ENCODE measurements at places on chromosomes 12 and 14. TPM values are rescaled to one million over a fixed set of nuclear protein-coding genes. Genes with fewer than 3 reads are reported as not detected.

Gene CCND2
- 23.0 TPM for total RNA-seq

Gene CCDC197
- total RNA-seq: not detected

Gene APOF
- total RNA-seq: not detected

Gene C12orf50
- total RNA-seq: 0.10 TPM

Gene KRT6A
- not detected for total RNA-seq

Gene MMP17
- 14.8 TPM for total RNA-seq

GRCh38 chr14:68666236-68666635, 126.6 kb downstream of the ZFP36L1 start:
- no peak for DNase-seq

DNA sequence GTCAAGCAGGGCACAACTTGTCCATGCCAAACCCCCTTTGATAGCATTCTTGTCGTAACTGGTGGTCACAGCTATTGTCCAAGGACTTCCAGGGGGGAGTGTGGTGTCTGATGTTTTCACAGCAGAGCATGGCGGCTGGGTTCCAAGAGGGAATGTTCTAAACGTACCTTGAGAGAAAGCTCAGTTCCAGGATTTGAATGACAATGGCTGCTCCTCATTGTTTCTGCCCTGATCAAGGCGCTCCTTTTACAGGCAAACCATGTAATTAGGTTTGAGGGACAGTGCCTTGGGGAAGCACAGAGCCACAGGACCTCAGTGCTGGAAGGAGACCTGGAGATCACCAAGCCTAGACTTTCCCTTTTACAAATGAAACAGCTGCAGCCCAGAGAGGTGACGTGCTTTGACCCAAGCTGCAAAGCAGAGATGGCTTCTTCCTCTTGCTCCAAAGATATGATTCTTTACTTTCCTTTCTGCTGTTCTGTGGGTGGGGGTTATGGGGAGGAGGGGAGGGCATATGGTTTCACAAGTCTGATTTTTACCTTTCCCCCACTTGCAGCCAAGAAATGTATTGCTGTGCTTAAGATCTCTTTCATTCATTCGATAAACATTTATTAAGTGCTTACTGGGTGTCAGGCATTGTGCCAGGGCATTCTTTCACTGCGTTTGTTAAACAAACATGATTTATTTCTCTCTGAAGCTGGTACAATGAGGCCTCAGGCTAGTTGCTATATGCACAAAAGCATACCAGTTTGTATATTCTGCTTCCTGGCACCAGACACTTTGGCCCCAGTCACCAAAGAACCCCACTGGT, 172.8 kb downstream of the KTN1 start:
- DNase-seq: no peak

DNA sequence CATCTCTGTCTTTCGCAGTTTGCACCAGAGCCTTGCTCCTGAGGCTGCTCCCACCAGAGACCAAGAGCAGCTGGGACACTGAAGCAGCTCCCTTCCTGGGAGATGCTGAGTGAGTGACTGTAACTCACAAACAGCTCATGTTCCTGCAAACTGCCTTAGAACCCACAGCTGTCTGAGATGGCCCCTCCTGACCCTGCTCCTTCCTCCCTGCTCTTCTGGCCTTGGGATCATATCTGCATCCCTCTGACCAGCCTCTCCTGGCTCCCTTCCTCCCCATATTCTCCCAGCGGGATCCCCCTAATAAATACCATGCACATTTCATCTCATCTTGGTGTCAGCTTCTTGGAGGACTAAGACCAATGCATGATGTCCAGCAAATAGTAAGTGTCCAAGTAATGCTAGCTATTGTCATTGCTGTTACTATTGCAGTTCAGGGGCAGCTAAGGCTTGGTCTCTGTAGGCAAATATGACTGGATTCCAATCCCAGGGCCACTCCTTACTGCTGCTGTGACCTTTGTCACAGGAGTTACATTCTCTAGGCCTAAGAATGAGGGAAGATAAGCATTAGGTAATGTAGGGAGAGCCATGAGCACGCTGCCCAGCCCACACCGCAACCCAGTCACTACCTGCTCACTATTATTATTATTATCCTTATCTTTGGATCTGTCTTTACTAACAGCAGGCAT, 47.9 kb downstream of the SYNE3 start:
- DNase-seq: no peak

GRCh38 chr12:104752881-104753280, 205.2 kb downstream of the SLC41A2 start:
- no peak for DNase-seq

GRCh38 chr12:47209014-47209413, 129.3 kb upstream of the AMIGO2 start:
- DNase-seq: no peak

DNA sequence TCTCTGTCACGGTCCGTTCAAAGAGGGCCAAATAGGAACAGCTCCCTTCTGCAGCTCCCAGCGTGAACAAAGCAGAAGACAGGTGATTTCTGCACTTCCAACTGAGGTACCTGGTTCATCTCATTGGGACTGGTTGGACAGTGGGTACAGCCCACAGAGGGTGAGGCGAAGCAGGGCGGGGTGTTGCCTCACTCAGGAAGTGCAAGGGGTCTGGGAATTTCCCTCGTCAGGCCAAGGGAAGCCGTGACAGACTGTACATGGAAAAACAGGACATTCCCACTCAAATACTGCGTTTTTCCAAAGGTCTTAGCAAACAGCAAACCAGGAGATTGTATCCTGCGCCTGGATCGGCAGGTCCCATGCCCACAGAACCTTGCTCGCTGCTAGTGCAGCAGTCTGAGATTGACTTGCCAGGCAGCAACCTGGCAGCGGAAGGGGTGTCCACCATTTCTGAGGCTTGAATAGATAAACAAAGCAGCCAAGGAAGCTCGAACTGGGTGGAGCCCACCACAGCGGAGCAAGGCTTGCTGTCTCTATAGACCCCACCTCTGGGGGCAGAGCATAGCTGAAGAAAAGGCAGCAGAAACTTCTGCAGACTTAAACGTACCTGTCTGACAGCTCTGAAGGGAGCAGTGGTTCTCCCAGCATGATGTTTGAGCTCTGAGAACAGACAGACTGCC, 22.7 kb downstream of the SLC38A1 start:
- no peak for DNase-seq

- DNase-seq: no peak
Observed at GRCh38 chr14:75928690-75929181, 53.1 kb downstream of the TGFB3 start.

GRCh38 chr12:66497008-66497897, 181.6 kb downstream of the GRIP1 start:
- DNase-seq: no peak

GRCh38 chr12:108753976-108754375, 22.7 kb upstream of the CORO1C start:
- no peak for DNase-seq

DNA sequence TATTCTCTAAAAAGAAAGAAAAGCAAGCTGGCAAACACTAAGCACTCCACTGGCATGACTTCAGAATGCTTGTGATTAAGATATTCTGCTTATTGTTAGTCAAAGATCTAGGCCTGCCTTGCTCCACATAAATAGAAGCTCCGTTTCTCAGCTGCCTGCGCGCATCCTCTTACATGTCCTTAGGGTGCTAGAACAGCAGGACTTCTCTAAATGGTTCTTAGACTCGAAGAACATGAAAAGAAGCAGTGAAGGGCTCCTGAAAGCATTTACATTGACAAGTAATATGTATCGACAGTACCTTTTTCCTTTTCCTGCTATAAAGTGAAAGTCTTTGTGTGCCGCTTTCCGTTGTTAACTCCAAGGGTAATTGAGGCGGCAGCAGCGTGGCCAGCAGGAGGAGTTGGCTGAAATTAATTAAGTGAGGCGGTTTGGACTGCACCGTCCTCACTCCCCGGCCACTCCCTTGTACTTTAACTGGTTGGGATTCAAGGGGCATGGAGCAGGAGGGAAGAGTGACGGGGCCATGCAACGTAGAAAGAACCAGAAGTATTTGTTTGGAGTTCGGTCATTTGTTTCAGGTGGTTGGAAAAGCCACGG, 34.2 kb upstream of the OTX2 start:
- no peak for DNase-seq

DNA sequence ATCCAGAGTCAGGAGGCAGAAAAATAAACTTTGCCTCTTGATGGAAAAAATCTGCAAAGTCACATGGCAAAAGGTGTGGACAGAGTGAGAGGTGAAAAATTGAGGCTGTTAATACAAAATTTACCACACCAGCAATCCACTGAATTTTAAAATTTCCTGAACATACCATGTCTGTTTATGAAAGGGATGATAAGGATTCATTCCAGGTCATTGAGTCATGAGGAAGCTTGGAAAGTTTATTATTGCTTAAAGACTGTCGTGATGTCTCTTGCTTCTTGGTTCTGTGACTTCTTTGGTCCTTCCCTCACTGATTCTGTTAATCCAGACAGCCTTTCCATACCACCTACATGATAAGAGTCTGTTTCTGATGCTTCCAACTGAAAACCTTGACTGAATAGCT, 73.2 kb downstream of the TTC6 start:
- no peak for DNase-seq

GRCh38 chr14:61150851-61151250, 130.3 kb downstream of the TMEM30B start:
- DNase-seq: no peak

- DNase-seq: no peak
Observed at GRCh38 chr14:93544212-93544611, 113.5 kb downstream of the UNC79 start.

- no peak for DNase-seq
Observed at GRCh38 chr12:82593901-82594396, 92.8 kb upstream of the TMTC2 start.

DNA sequence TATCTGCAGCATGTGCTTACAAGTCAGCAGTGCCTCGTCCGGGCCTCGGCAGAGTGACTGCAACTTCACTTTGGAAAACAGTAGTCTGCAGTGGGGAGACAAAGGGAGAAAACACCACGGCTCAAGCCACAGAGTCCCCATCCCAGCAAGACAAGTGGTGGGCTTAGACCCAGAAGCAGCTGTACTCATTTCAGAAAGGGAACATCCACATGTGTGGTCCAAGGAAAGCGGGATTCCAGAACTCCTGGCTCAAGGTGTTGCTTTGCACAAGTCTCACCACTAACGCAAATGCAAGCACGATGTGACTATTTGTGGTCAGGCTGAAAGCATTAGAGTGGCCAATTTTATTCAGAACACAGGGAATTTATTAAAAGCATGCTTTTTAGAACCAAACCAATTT, 198.3 kb downstream of the TTC7B start:
- no peak for DNase-seq

- DNase-seq: no peak
Observed at GRCh38 chr12:121786440-121786825, 7.1 kb downstream of the RHOF start.

GRCh38 chr14:61569812-61570548, 125.3 kb upstream of the HIF1A start:
- peak; percentile 23 for DNase-seq

GRCh38 chr12:118098911-118099671, 4.7 kb downstream of the VSIG10 start:
- no peak for DNase-seq

DNA sequence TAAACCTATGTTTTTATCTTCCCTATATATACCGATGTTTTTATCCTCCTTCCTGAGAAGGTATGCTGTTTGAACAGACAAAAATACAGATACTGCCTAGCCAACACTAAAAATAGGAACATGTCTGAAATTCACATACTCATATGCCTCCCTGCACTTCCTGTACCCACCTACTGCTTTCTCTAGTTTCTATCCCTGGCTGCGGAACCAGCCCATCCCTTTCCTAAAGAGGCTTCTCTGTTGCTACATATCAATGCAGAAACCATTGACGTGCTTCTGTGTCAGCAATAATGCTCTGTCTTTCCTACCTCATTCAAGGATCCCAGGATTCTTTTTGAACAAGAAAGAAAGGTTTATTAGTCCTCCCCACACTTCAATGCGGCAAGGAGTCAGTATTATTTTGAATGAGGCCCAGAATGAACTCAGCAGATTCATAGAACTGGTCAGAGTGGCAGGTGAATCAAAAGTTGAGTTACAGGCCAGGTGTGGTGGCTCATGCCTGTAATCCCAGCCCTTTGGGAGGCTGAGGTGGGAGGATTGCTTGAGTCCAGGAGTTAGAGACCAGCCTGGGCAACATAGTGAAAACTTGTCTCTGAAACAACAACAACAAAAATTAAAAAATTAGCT, 67.8 kb upstream of the NAP1L1 start:
- peak; percentile 23 for DNase-seq

DNA sequence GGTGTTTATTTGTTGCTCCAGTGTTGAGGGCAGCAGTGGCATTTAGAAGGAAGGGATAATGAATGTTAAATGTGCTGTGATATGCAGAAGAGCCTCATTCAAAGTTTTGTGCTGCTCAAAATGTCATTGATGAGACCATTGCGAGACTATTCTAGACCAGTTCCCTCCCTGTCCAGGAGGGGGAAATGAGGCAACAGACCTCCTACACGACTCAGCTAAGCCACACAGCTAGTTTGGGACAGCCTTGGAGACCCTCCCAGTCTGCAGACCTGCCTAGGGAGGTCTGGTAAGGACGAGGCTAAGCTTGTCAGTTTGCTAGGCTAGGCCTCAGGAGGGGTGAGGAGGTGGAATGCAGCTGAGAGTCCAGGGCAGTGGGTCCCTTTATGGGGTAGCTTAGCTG, 116.0 kb downstream of the NRXN3 start:
- no peak for DNase-seq

- DNase-seq: peak; percentile 89
Observed at GRCh38 chr14:68476212-68477109, 316.4 kb downstream of the ZFP36L1 start.

DNA sequence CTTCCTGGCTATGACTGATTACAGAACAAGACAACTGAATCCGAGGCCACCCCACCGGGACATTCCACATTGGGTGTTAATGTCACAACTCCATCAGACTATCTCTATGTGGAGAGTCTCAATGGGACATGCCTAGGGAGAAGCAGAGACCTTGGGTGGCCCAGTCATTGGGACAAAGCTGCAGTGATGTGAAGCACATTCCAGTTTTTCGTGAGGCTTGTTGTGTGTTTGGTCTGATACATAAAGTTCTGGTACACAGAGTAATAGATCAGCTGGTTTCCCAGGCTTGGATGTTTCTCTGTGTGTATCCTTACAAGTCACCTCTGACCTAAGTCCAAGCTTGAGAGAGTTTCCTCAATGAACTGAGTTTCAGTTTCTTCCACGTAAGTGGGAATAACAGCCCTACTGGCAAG, 42.3 kb downstream of the CPM start:
- DNase-seq: no peak

DNA sequence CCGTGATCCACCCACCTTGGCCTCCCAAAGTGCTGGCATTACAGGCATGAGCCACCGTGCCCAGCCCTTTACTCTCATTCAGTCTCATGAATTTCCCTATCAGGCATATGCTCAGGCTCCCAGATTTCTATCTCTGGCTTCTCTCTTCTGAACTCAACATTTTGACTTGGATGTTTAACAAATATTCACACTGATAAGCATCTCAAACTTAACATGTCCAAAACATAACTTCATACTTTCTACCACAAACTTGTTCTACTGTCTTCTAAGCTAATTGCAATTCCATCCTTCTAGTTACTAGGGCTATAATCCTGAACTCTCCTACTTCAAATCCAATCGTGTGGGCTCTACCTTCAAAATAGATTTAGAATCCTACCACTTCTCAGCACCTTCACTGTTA, 73.9 kb upstream of the PAWR start:
- DNase-seq: no peak

- no peak for DNase-seq
Observed at GRCh38 chr12:29858270-29858786, 74.6 kb upstream of the TMTC1 start.
